ENCODE measurements at places on chromosomes 4 and X.

- no peak for DNase-seq
Observed at GRCh38 chr4:88724406-88724805, 26.8 kb upstream of the NAP1L5 start.

- no peak for DNase-seq
Observed at GRCh38 chr4:67019686-67020437, 525.4 kb downstream of the CENPC start.

GRCh38 chrX:130084631-130085237, 25.6 kb downstream of the ELF4 start:
- DNase-seq = no peak

GRCh38 chrX:40581336-40581920, 658 bp downstream of the ATP6AP2 start:
- DNase-seq = no peak

Data from trophoblast cell (in vitro differentiated cells and primary cell).